ENCODE measurements at places on chromosomes 3 and 15.

DNA sequence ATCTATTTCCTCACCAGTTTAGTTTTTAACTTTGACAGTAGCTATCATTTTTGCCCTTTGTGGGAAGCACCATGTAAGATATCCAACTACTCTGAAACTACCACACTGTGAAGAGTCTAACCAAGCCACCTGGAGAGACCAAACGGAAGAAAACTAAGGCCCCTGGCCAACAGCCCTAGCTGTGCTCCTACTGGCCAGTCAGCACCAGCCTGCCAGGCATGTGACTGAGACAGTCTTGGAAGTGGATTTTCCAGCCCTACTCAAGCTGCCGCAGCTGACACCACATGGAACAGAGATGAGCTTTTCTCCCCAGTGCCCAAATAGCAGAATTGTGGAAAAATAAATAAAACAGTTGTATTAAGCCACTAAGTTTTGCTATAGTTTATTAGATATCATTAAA lies 2.9 kb upstream of the TBC1D5 start:
- no peak for DNase-seq

DNA sequence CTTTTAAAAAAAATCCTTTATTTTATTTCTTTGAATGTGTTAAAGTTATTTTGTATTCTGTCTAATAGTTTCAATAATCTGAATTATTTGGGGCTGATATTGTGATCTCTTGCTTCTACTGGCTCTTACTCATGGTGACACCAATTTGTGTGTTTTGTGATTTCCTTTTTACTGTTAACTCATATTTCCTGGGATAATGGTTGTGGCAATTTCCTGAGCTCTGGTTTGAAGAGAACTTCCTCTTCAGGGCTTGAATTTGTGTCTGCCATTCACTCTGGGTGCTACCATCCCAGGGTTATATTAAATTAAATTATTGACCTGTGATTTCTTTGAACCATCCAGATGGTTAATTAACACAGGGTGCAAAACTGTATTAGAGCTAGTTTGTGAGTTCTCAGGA lies 60.4 kb upstream of the RNF7 start:
- DNase-seq: no peak

GRCh38 chr15:51641490-51642130 lies 19.0 kb upstream of the DMXL2 start:
- no peak for DNase-seq

DNA sequence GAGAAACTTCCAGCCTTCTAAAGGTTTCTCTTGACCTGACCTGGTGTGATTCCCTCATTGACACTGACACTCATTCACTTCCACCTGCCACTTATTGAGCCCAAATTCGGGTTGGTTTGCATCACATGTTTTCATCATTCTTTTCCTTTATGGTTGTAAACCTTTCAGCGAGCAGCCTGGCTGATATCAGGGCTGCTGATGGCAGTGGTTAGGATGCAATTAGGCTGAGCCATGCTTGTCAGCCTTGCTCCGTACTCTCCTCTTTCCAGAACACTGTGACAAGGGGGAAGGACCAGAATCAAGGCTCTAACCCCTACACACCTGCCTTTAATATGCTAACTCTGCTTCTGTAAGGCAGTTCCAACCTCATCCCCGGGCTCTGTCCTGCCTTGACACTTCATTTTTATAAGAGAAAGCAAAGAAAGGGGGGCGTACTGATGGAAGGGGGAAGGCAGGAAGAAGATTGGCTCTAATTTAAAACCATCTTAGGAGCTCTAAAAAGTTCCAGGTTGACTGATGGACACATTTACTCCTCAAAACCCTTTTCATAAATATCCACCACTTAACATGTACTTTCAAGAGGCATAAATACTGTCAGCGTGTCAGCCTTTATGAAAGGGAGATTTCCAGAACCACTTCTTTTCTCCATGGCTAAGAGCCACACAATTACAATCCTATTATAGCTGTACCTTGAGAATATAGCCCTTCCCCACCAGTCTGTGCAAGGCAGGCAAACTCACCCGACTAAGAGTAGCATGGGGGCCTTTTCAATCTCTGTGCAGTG lies 5.7 kb downstream of the NMNAT3 start:
- no peak for DNase-seq

- no peak for DNase-seq
Measured at GRCh38 chr15:89937365-89938350, 24.9 kb upstream of the ARPIN start.

GRCh38 chr15:57335293-57335715 lies 41.0 kb upstream of the CGNL1 start:
- no peak for DNase-seq

DNA sequence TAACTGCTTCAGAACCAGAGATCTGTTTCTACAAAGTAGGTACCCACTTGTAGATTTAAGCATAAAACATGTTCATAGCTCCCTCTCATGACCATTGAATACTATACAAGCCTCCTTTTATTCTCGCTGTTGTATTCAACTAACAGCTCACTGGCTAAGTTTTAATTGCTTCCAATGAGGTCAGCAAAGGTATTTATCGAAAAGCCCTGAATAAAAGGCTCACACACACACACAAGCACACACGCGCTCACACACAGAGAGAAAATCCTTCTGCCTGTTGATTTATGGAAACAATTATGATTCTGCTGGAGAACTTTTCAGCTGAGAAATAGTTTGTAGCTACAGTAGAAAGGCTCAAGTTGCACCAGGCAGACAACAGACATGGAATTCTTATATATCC lies at the start of gene FGF7:
Gene FGF7 (plus strand): TSS at position 222 of the 400 bp plus-strand sequence. CDS start 1,056 bp downstream, outside the sequence.
- DNase-seq: no peak

GRCh38 chr3:172258624-172259023 lies 189.6 kb downstream of the GHSR start:
- DNase-seq: no peak

DNA sequence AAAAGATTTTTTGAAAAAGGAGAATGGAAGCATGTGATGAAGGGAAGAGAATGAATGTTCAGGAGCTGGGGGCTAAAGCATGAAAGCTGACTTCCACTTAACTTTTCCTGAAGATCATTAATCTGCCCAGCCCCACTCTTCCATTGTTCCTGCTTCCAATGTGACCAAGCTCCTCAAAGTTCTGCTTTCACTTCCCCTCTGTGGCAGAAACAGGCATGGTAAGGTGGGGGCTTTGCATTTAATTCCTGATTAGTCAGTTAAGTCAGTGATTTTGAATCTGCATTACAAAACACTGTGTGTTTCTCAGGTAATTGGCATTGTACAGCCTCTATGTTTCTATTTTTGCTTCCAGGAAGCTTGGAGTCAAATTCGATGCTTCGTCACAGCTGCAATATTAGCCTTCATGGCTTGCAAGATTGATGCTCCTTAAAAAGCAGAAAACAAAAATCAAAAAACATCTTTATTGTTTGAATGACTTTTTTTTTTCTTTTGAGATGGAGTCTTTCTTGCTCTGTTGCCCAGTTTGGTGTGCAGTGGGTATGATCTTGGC lies 7.3 kb upstream of the TM6SF1 start:
- DNase-seq: no peak

- DNase-seq: no peak
Measured at GRCh38 chr15:52493968-52494367, 34.7 kb downstream of the MYO5A start.

GRCh38 chr3:5014391-5014790 lies 35.2 kb downstream of the BHLHE40 start:
- DNase-seq: no peak

DNA sequence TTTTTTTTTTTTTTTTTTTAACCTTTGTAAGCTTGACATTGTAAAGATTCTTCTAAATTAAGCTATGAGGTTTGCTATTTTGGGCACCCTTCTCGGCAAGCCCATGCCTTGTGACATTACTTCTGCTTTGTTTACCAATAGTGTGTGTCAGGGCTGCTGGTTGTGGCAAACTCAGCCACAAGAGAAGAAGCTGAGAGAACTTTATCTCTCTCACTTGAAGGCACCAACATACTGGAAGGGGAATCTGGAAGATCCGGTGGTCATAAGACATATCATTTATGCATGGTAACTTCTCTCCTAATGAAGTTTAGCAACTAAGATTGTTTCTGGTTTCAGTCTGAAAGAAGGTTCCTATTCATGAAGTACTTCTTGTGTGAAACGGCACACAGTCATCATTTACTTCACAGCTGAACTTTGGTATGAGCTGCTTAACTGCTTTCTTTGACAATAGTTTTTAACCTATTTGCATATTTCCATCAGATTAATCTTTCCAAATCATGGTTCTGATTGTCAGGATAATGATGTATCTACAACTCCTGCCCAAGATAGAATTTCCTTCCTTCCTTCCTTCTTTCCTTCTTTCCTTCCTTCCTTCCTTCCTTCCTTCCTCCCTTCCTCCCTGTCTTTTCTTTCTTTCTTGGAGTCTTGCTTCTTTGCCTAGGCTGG lies 189.3 kb downstream of the NFKBIZ start:
- no peak for DNase-seq

DNA sequence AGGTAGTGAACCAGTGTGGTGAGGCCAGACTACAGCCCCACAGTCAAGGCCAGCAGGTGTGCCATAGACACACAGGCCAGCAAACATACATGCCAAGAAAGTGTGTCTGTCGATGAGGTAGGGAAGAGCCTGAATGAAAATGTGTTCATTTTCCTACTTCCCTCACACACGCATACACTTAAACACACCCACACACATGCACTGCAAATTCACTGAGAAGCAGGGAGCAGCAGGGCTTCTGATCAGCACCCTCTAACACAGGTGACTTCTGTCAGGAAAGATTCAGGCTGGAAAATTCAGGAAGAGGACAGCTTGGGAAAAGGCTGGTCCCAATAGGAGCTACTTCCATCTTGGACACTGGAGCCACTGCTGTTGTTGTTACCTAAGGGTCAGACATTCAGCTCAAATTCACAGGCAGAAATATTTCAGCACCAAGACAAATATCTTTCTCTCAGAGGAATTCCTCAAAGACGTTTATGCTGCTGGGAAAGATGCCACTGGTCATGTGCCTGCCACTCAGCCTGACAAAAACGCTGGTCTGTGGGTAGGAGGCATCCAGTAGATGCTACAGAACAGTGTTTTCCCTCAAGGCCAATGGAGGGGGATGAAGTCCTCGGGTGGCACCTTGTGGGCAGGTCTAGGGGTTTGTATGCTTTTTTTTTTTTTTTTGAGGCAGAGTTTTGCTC lies 40.9 kb upstream of the LARS2 start:
- DNase-seq: no peak

DNA sequence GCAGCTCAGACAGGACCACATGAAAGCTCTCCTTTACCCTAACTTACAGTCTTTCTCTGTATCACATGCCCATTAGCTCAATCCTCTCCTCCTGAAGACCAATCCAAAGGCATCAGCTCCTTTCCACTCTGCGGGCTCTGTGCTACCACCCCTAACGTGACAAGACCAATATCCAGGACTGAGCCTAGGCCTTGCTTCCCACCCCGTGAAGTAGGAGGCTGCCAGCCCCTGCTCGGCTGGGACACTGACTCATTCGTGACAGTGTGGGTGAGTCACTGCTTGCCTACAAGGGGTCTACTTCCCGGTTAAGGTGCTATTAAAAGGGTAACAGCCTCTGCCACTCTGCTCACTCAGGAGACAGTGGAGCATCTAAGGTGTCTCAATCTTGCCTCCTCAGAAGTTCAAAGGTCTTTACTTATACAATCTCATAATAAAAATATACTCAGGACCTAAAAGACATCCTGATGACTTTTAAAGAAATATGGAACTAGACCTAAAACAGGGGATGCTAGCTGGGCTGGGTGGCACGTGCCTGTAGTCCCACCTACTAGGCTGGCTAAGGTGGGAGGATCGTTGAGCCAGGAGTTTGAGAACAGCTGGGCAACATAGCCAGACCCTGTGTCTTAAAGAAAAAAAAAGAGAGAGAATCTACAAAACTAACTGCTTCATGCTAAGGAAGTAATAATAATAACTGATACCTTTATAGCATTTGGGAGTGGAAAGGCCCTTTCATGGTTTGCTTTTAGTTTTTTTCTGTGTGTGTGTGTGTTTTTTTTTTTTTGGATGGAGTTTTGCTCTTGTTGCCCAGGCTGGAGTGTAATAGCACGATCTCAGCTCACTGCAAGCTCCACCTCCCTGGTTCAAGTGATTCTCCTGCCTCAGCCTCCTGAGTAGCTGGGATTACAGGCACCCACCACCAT lies 55.0 kb downstream of the TMEM44 start:
- DNase-seq: no peak

GRCh38 chr15:90513448-90513847 lies 16.3 kb upstream of the CRTC3 start:
- no peak for DNase-seq

- DNase-seq: no peak
Measured at GRCh38 chr3:143991713-143992112, 20.1 kb downstream of the DIPK2A start.

DNA sequence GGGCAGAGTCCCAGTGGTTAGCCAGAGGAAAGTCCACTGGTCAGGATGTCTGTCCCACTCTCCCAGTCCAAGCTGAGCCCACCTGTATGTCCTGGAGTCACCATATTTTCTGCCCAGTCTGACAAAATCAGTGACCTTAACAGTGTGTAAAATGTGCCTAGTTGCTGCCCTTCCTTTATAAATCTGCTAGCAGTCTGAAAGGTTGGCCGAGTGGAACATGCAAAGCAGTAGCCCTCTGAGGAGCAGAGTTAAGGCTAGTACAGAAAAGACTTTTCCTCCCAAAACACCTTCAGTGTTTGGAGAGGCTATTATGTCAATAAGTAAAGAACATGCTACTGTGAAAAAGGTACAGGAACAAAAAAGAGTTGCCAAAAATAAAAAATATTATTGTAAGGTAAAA lies 15.3 kb downstream of the TTC21A start:
- no peak for DNase-seq

- DNase-seq: no peak
Measured at GRCh38 chr3:143644370-143645089, 203.7 kb downstream of the SLC9A9 start.

DNA sequence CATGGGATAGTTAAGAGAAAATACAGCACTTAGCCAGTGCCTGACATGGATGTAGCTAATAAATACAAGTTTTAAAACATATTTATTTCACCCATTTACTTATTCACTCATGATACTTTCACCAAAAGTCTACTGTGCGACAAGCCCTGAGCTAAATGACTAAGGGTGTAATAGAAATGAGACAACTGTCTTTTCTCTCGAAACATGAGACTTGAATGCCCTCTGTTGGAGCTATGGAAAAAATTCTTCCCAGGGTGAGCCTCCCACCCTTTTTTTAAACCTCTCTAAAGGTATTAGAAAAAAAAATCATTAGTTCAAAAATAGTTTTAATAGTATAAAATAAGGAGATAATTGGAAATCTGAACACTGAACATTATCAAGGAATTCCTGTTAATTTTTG lies 24.3 kb upstream of the RPL14 start:
- DNase-seq: no peak

DNA sequence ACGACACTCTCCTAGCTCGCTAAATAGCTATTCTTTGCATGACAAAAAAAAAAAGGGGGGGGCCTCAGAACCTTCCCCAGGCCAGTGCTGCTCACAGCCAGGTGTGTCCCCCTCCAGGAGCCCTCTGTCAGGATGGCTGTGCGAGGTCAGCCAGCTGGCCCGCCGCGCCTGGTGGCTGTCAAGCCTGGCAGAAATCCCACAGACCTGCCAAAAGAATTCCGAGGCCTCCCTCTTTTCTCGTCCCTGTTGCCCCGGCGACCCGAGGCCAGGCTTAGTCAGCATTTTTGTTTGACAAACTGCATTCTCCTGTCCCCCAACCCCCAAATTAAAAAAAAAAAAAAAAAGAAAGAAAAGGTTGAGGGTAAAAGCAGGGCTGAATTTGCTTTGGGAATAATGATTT lies 61.9 kb downstream of the TM4SF4 start:
- DNase-seq: no peak

Data from activated gamma-delta T cell treated with anti-CD3 and anti-CD28 coated beads, Interleukin-2, amount 50 U/mL, for 16 hours (primary cell).